Activated CD8-positive, alpha-beta memory T cell treated with anti-CD3 and anti-CD28 coated beads, Interleukin-2, amount 50 U/mL, for 48 hours (primary cell): ENCODE measurements at places on chromosomes 3 and 15.

DNA sequence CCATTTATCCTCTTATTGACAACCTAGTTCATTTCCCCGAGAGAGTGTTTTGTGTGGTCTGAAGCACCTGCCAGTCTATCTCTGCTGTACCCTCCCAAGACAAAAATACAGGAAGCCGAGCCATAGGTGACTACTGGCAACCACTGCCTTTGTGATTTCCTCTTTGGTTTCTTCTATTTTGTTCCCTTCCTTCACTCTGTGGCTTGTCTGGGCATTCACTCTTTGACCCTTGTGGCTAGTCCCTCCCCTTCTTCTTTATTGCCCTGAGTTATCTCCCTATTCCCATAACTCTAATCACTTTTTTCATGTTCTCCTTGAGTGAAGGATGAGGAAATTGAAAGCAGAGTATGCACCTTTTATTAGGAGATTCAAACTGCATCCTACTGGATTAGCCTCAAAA is at the start of gene ADGRG7:
Gene ADGRG7 (plus strand): TSS at position 297 of the 400 bp plus-strand sequence. CDS start 256 bp downstream, outside the sequence.
- no peak for DNase-seq

- no peak for DNase-seq
Measured at GRCh38 chr3:58419780-58420507, 13.7 kb downstream of the PDHB start.

DNA sequence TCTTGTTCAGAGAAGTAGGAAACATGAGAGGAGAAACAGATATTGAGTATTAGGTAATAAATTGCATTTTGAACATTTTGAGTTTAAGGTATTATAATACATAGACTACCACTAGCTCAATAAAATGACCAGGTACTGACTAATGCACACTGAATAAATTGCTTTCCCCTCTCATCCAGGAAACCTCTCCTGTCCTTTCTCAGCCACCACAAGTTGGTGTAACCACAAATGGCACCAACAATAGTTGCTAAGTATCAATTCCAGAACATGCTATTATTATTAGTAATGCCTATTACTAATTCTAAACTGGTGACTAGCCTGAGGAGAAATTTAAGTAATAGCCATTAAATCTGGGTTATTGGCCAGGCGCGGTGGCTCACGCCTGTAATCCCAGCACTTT is 47.3 kb upstream of the XRN1 start:
- DNase-seq = no peak

DNA sequence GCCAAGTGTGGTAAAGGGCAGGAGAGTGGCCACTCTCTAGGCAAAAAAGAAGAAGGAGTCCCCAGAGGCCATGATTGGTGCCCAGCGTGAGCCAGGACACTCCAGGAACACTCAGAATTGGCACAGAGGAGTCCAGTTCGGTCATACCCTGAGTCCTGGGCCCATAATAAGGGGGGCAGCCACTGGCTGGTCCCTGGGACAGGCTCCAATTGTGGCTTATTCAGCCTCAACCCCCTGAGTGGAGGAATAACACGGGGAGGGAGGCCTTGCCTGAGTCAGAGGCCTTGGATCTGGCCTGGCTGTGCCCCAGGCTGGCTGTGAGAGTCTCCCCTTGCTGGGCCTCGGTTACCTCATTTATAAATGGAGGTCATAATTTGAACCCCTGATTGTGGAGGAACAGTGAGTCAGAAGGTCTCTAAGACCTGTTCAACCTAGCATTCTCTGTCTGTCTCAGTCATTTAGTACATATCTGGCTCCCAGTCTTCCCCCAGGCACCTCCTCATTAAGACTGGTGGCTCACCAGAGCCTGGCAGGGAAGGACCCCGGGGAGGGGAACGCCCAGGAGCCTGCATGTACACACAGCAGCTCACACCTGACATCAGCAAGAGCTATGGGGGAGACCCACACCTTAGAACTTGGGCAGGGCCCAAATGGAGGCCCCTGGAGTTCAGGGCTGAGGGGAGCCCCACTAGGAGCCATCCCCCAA is 95.9 kb upstream of the ATP2B2 start:
- no peak for DNase-seq

DNA sequence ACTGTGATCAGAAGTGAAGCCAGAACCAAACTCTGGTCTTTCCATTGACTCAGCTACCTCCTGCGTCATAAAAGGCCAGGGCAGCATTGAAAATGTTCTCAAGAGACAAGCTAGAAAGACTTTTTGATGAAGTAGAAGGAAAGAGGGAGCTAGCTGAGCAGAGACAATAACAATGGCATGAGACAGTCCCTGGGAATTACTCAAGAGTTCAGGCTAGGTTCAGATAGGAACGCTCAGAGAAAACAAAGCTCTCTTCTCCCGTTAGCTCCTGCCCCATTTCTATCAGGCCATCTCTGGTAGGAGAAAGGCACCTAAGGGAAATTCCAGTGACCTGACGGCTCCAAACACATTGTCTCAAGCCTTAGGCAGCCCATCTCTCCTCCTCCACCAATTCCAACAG is 7.0 kb upstream of the OXTR start:
- no peak for DNase-seq

DNA sequence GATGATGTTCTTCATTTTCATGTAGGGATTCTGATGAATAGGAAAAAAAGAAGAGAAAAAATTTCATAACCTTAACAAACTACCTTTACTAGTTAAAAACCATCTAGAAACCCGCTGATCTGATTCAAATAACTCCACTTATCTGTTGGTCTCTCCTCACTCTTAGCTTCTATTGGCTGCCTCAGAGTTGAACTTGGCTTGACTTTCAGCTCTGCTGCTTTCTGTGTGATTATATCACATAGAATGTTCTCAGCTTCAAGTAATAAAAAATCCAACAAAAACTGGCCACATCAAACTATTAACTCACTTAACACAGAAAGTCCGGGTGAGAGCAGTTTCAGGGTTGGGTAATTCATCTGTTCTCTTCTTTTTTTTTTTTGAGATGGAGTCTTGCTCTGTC is 126.8 kb upstream of the RASGRP1 start:
- no peak for DNase-seq

DNA sequence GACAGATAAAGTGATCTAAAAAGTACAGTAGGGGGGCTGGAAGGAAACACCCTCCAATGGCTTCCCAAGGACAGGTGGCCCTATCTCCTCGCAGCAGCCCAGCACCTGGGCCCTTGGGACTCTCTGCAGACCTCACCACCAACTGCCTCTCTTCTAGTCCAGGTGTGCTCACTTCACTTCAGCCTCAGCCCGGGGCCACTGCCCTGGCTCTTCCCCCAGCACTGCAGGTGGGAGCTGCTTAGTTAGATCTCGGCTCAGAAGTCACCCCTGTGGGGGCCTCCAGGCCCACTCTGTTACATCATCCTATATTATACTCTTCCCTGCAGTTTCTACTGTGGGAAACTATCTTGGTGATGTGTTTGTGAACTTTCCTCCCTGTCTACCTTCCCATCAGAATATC is 2.0 kb downstream of the KLF15 start:
- no peak for DNase-seq

DNA sequence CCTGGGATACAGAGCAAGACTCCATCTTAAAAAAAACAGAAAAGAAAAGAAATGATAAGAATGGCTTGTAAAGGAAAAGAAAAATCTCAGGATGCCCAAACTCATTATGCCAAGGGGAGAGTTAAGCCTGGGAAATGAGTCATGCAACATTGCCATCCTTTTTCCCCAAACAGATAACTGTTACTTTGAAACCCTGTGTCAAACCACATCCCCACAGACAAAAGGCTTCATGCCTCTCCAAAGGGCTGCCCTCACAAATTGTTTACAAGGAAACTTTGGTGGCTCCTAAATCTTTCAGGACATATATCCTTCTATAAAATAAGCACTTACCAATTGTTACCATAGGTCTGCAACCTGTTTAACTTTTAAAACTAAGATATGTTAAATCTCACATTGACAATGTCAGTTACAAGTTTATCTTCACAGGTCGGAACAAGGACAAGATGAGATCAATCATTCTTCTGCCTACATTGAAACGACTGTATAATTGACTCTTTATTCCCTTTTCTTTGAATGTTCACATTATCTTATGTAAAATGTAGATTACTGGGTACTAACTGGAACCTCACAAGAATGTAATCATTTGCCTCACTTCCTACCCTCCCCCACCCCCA is 18.6 kb upstream of the SENP7 start:
- DNase-seq = no peak

GRCh38 chr3:25281041-25281731 is 146.9 kb upstream of the RARB start:
- no peak for DNase-seq

DNA sequence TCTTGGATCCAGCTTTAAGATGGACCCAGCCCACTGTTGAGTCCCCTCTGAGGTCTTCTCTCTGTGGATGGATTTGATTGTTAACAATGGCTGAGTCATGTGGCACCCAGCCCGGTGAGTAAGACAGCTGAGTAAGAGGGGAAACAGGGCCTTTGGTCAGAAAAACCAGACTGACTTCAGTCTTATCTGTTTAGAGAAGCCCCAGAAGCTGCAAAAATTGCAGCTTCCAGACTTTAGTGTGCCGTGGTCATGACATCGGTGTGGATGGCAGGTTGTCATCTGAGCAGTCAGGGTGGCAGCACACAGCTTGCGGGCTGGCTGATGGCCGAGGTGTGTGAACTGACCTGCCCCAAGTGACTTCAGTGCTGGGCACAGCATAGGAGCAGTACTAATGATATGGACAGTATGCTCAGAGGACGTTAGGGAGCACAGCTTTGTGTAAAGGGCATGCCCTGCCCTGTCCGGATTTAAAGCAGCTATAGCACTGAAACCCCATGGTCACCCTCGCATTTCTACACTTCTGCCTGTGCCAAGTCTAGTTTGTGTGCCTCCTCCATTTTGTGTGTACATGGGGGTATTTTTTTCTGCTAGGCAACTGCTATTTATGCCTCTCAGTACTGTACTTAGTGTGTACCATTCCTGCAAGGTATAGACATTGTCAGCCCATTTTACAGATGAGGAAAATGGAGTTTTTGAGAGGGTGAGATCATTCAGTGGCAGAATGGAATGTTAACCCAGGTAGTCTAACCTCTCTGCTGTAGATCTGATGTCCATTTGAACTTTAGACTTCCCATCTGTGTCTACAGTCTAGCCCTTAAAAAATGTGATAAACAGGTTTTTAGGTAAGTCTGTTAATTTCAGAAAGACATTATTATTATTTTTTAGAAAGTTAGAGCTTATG is 44.4 kb downstream of the FLNB start:
- peak; percentile 66 for DNase-seq

DNA sequence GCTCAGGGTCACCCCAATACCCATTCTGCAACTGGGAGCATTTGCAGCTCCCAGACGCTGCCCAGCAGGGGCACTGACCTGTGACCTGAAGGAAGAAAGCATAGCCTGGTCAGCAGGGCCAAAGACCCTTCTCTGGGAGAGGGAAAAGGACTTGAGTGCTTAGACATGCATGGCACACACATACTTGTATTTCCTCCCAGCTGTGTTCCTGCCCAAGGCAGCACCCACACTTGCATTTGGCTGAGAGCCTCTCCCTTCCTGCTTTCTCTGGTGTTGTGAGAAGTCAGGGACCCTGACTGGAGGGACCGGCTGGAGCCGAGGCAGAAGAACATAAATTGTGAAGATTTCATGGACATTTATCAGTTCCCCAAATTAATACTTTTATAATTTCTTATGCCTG is 7.2 kb upstream of the LAMB2 start:
- no peak for DNase-seq

- no peak for DNase-seq
Measured at GRCh38 chr3:87856126-87856525, 202.7 kb downstream of the CGGBP1 start.

GRCh38 chr3:18207226-18207625 is 217.9 kb downstream of the SATB1 start:
- DNase-seq = no peak

DNA sequence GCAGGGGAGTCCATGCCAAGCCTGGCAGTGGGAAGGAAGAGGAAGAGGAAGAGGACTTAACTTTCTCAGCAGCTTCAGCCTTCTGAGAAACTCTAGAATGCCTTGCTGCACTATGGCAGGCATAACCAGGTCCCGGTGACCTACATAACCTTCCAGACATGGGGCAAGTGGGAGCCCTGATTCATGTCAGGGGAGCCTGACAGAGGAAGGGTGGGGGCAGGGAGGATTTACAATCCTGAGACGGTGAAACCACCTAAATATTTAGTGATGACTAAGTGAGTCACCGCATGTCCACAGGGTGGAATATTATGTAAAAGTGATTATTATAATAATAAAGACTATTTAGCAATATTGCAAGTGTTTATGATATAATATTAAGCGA is 46.7 kb downstream of the AMOTL2 start:
- DNase-seq = no peak
